ENCODE measurements at places on chromosomes 11 and 22.

DNA sequence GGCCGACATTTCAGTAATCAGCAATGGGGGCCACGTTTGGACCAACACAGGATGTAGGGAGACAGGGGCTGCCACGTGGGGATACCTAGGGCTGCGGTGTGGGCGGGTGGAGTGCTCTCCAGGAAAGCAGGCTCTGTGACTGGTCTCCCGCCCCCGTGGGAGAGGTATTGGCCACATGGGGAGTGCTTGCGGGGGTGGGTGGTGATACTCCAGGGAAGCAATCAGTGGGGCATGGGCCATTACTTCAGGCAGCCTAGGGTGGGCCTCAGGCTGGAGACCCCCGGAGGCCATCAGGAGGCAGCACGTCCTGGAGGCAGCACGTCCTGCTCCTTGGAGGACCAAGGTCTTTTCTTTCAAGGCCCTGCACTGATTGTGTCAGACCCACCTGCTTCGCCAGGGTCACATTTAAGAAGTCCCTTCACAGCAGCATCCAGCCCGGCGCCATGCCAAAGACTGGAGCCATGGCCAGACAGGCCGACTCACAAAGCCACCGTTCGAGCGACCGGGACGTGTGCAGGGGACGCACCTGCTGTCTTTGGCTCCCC, 3.0 kb upstream of the MUC2 start:
- DNase-seq, result no peak

DNA sequence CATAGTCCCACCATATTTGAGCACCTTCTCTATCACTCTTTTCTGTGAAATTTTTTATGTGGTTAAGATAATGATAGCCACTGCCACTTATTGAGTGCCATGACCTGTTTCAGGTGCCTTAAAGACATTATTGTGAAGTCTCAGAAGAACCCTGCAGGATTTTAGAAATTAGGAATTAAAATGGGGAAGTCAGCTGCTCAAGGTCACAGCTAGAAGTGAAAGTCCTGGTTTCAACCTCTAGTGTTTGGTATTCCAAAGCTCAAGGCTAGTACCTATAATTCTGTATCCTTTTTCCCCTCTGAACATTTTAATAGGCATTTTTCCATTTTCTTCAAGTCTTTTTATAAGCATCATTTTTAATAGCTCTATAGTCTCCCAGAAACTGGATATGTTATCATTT, 9.0 kb upstream of the RRM1 start:
- no peak for DNase-seq

GRCh38 chr11:57566005-57566904, 1.2 kb downstream of the UBE2L6 start:
- peak; percentile 11 for DNase-seq

- DNase-seq, result no peak
Observed at GRCh38 chr11:8365216-8365941, 101.7 kb upstream of the LMO1 start.

DNA sequence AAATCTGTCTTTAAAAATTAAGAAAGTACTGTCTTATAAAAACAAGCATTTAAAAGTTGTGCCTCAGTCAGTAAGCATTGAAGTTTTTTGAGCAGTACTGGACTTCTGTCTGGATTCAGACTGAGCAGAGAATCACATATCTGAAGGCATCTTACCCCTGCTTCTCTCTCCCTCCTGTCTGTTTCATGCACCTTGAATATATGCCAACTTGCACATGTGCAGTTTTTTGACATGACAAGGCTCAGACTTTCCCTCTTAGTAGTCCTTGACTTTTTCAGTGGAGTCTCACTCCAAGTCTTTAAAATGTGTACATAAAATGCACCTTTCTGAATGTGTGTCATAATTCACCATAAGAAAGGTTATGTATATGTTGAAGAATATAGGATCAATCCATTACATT, 19.8 kb downstream of the SPECC1L start:
- no peak for DNase-seq

DNA sequence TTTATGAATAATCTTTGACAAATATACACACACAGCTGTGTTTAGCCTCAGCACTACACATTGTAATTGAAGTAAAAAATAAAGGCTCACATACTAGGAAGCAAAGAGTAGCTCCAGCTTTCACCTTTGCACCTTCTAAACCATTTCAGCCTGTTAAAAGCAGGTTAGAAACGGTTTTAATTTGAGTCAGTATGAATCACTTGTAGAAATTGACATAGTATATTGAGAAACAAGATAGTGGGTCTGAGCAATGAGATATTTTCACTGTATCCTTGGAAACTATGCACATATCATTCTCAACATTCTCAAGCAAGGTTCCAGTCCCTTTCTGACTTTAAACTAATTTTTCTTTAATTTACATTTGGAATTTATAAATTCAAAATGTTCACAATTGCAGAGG, 380.3 kb downstream of the AASDHPPT start:
- no peak for DNase-seq

DNA sequence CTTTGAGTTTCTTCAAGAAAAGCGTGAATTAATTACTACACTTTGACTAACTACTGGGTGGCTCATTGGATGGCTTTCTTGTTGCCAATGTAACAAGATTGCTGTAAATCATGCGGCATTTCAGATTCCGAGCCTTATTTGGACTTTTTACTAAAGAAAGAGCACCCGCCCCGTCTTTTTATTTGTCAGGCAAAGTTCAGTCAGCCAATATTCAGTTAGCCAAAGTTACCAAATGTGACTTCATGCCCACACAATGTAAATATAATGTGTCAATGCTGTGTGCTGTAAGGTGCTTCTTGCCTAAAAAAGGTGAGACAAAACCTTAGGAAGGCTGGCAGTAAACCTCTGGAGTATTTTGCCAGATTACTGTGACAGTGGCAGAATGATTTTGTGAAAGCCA, 14.8 kb downstream of the FLI1 start:
- no peak for DNase-seq

DNA sequence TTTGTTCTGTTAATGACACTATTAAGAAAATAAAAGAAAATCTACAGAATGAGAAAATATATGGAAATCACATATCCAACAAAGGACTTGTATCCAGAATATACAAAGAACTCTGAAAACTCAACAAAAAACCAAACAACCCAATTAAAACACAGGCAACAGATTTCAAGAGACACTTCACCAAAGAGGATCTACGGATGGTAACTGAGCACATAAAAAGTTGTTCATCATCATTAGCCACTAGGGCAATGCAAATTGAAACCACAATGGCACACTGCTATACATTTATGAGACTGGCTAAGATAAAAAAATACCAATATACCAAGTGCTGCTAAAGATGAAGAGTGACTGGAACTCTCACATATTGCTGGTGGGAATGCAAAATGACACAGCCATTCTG, 34.5 kb upstream of the SLC25A1 start:
- no peak for DNase-seq

- no peak for DNase-seq
Observed at GRCh38 chr11:61924064-61924455, 6.7 kb upstream of the RAB3IL1 start.

DNA sequence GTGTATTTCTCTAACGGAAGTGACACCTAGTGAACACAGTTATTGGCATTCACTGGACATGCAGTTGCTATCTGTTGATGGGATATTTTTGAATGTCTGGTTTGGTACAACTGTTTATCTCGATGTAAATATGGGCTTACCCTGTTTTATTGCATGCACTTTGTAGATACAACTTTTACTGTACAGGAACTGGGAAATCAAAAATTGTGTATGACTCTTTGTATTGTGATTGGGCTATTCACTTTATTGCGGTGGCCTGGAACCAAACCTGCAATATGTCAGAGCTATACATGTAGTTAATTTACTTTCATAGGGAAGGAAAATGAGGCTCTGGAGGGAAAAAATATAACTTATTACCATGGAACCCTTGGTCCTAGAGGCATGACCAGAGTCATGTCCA, 380.7 kb upstream of the KIRREL3 start:
- no peak for DNase-seq

GRCh38 chr11:73760135-73760678, 667 bp downstream of the RAB6A start:
- peak; percentile 15 for DNase-seq

GRCh38 chr11:43951231-43951630, 8.8 kb downstream of the C11orf96 start:
- no peak for DNase-seq

- DNase-seq, result no peak
Observed at GRCh38 chr22:31447337-31447736, 42.3 kb downstream of the EIF4ENIF1 start.

GRCh38 chr22:19207401-19207808, 28.9 kb upstream of the SLC25A1 start:
- DNase-seq, result no peak

DNA sequence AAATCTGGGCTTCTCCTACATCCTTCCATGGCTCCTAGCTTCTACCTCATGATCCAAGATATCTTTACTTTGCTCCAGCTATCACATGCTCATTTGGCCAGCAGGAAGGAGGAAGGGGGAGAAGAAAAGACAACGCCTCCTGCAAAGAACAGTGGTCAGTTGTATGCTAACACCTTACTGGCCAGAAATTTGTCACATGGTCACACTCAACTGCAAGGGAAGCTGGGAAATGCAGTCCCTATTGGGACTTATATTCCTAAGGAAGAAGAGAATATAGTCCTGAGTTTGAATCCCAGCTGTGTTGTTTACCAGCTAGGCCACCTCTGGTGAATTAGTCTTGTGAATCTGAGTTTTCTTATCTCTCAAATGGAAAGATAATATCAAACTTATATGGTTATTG, 272.0 kb downstream of the BLID start:
- DNase-seq, result no peak

- DNase-seq, result no peak
Observed at GRCh38 chr22:36768141-36768540, 7.8 kb downstream of the IFT27 start.

DNA sequence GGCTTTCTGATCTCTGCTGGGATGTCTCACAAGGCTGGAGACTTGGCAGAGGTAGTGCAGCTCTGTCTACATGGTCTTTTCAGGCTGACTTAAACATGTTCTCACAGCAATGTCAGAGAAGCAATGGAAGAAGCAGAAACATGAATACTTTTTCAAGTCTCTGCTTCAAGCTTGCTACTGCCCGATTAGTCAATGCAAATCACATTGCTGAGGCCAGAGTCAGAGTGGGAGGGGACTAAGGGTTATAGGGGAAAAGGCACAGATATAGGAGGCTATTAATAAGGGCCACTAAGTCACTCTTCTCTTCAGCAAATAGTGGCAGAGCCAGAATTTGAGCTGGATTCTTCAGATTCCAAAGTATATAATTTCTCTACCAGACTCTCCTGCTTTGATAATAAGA, 390.5 kb downstream of the TMEM135 start:
- DNase-seq, result no peak

DNA sequence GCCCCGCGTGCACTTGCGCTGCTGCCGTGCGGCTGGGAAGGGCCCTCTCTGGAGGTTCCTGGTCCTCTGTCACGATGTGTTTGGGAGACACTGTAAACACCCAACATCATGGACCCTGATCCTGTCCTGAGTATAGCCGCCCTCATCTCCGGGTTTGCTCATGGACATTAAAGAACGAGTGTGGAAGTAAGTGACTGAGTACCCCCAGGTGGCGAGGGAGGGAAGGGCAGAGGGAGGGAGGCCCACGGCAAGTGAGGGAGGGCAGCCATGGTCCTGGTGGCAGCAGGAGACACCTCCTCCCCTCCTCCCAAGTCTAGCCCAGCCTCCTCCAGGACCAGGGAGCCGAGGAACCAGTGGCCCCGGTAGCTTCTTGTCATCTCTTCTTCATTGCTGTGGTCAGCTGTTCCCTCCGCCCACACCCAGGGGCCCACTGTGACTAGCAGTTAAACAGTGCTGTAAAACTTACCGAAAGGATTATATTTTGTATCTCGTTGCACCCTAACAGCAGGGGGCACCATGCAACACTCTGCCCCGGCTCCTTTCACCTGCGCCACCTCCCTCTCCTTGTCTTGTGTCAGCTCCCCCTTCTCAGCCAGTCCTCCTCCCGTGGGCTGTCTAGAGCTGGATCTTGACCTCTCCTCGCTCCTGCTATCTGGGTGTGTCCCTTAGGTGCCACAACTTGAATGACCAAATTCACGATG, 566.5 kb upstream of the B3GAT1 start:
- no peak for DNase-seq

- peak; percentile 59 for DNase-seq
Observed at GRCh38 chr11:121426476-121427399, 25.4 kb upstream of the SORL1 start.

DNA sequence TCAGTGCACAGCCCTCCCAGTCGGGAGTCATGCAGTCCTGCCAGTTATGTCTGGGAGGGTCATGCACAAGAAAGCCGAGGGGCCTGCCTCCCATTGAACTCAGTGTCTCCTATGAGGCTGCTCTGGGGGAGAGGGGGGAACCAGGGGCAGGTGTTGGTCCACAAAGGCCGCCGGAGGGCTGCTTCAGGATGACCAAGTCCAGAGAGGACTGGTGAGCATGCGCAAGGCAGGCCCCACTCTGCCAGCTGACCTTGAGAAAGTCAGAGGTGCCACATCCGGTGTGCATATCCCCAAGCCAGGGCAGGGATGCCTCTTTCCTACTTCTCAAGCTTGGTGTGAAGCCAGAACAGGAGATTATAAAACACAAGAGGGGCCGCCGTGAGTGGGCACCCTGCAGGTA, 4.4 kb downstream of the SCN4B start:
- DNase-seq, result no peak

DNA sequence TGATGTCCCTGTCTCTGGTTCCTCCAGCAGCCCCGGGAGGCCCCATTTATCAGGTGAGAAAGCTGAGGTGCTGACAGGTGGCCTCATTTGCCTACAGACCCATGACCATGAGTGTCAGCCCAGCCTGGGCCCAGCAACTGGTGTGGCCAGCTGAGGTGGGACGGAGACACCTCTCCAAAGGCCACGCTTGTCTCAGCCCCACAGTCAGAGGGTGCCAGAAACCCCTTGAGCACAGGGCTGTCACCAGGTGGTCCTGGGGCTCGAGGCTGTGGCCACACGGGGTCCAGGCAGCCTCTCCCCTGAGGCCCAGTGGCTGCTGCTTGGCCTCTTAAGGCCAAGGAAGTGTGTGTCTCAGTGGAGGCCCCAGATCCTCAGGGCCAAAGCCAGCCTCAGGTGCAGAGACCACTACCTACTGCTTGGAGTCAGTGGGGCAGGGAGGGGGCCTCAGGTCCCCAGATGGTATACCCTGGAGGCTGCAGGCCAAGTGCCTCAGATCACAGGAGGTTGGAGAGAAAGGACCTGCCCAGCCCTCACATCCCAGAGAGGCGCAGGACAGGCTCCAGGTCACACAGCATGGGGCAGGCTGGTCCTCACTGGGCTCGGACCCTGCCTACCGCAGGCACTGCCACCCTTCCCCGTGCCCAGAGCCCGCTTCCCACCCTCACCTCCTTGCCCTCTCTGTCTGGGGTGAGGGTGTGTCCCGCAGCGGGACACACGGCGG, 11.4 kb downstream of the RAB3IL1 start:
- DNase-seq, result no peak

DNA sequence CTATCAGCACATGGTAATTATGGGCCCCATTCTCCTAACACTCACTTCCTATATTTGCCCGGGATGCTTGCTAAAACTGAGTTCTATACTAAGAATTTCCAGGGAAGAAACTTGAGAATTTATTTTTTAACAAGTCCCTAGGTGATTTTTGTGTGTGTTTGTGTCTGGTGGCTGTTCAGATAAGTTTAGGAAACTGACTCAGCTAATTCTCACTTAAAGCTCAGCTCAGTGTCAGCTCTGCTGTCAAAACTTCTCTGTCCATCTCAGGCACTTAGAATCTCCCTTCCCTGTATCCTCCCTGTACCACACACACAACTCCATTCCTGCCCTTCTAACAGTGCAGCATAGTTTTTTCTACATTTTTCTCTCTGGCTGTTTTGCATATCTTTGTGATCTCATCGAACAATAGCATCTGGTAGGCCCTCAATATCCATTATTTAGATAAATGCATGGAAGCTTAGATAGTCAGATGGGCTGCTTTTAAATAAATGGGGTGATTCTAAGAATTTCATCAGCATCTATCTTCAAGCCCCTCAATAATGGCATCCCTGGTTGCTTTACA, 69.3 kb downstream of the PIWIL4 start:
- no peak for DNase-seq

All from stimulated activated CD4-positive, alpha-beta T cell treated with anti-CD3 and anti-CD28 coated beads, Interleukin-4, amount 100 ng/mL, for 1 hour (primary cell).